ENCODE measurements at places on chromosomes 12 and 14.

DNA sequence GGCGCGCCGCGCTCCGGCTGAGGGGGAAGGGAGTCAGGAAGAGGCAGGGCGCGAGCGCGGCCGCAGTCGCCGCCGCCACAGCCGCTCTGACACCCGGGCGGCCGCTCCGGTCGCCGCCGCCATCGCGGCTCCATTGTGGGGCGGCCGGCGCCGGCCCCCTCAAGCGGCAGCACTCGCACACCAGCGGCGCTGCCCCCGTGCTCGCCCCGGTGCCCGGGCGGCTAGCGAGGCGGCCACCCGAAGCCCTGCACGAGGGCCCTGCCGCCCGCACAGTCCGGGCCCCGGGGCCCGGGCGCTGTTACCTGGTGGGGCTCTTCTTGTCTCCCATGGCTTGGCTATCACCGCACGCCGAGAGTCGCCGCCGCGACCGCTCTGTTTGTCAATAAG lies 202 bp downstream of the YAF2 start:
- DNase-seq, result no peak

DNA sequence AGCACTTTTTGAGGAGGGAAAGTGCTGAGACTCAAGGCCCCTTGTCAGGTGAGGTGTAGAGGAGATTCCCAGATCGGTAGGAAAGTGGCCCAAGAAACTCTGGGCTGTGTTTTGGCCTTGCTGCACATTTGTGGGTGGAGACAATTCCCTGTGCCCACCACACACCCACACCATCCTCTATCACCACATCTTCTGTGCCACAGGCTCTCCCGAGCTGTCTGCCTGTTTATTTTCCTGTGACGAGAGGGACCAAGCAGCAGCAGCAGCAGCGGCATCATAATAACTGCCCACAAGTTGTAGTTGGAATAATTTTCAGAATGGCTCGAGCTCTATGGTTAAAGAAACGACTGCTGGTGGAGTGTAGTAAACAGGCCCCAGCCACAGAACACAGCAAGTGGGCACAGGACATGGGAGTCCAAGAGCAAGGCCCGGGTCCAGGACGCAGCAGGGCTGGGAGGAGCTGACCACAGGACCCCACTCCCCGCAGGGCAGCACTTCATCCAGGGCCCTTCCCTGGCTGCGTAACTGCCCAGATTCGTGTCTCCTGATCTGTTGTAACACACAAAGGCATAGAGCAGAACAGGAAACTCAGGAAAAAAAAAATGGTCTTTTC lies 55.6 kb upstream of the BCL2L14 start:
- no peak for DNase-seq

- no peak for DNase-seq
Observed at GRCh38 chr14:93320489-93320888, 12.3 kb downstream of the BTBD7 start.

DNA sequence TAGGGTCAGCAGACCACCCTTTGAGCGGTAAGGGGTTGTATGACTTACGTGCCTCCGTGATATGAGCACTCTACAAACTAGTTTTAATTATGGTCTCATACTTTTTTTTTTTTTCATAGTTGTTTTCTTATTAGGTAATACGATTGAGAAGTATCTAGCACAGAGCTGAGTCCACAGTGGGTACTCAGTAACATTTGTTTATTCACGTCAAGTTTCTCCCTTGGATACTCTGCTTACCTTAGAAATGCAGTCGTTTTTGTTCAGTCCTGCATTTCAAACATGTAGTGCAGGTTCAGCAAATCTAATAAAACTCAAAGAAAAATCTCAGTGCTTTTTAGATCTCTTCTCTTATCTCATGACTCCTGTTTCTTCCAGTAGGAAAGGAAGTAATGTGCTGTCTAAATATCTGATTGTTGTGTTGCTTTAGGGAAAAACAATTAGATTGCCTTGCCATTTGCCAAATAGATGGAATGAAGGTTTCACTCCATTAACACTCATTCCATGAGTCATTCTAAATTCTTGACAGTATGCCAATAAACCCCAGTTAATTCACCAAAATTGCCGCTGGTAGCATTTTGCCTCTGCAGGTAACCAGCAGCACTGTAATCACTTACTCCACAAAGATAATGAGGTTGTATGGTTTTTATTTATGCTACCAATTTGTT lies 118.9 kb downstream of the PTCSC3 start:
- no peak for DNase-seq

- DNase-seq, result no peak
Observed at GRCh38 chr14:64092940-64093339, 201.2 kb downstream of the ESR2 start.

- DNase-seq, result no peak
Observed at GRCh38 chr12:105569886-105570285, 239.4 kb downstream of the C12orf75 start.

GRCh38 chr12:12017135-12017581 lies 53.6 kb upstream of the BCL2L14 start:
- no peak for DNase-seq

DNA sequence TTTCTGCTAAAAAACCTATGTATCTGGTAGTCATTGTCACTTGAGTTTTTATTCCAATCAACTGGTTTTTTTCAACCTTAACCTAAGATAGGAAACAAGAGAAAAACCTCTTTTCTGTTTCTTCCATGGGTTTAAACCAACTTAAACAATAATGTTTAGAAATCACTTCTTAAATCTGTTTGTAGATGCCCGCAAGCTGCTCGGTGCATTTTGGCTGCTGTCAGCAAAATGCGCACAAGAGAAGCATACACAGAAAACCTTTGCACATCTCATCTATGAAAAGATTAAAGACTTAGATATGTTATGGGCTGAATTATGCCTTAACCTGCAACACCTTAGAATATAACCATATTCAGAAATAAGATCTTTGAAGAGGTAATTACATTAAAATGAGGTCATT lies 299.8 kb downstream of the ITPR2 start:
- no peak for DNase-seq

- DNase-seq, result no peak
Observed at GRCh38 chr12:51306507-51306906, 17.5 kb downstream of the BIN2 start.

DNA sequence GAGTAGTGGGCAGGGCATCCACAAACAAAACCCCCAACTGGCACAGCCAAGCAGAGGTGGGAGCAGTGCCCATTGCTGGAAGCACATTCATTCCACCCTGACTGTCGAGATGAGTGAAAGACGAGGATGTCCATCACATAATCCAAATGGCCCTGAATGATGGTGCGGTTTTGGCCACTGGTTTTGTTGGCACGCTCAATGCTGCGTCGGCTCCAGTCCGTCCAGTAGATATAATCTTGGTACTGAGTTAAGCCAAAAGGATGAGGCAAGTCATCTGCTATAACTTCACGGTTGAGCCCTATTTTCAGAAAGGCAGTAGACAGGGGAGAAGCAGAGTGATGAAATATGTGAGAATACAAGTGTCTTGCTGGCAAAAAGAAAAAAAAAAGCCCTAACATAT lies 88.1 kb downstream of the BCL2L14 start:
- no peak for DNase-seq

GRCh38 chr12:4320497-4320852 lies 538 bp upstream of the TIGAR start:
- no peak for DNase-seq

DNA sequence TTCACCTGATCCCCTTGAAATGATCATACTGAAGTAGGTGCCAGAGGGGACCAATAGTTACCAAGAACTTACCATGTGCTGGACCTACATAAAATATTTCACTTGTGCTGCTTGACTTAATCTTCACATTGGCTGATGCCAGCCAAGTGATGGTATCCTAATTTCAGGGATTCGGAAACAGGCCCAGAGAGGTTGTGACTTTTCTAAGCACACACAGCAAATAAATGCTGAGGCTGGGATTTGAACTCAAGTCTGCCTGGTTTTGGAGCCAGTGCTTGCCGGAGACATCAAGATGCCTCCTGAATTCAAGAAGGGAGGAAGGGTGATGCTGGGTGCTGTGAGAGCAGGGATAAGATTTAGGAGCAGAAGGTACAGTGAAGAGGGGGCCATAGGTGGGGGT lies 173.5 kb upstream of the LHX5 start:
- DNase-seq, result no peak

- no peak for DNase-seq
Observed at GRCh38 chr14:75040959-75041358, 10.3 kb downstream of the MLH3 start.

- no peak for DNase-seq
Observed at GRCh38 chr12:109947521-109947920, 47.4 kb downstream of the TCHP start.

- no peak for DNase-seq
Observed at GRCh38 chr12:106645465-106646330, 62.9 kb downstream of the RFX4 start.

Data from CMK (cell line).